ENCODE measurements at places on chromosomes 6 and 20.

DNA sequence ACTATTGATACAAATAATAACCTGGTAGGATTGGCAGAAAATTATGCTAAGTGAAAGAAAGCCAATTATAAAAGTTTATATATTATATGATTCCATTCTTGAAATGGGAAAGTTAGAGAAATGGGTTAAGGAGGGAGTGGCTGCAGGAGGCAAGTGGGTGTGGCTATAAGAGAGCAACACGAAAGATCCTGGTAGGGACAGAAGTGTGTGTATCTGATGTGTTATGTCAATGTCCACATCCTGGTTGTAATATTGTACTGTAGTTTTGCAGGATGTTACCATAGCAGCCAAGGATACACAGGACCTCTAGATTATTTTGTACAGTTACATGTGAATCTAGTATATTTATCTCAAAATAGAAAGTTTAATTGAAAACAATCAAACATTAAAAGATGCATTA, 46.8 kb downstream of the SNX5 start:
- DNase-seq = no peak

- no peak for DNase-seq
Measured at GRCh38 chr6:154715446-154715845, 17.8 kb upstream of the SCAF8 start.

GRCh38 chr6:17602888-17603287, 2.8 kb downstream of the FAM8A1 start:
- DNase-seq = no peak

GRCh38 chr6:4637691-4638433, 138.3 kb upstream of the CDYL start:
- no peak for DNase-seq

DNA sequence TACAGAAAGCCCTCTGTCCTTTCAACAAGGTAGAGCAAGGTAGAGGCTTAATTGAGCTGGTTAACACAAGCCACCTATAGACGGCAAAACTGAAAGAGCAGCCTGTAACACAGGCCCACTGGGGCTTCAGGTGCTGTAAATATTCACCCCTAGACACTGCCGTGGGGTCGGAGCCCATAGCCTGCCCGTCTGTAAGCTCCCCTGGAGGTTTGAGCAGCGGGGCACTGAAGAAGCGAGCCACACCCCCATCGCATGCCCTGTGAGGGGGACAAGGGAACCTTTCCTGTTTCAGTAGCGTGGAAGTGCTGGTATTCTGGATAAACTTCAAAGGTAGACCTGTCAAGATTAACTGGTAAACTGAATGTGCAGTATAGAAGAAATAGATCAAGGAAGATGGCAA, 160.4 kb downstream of the TPBG start:
- no peak for DNase-seq

DNA sequence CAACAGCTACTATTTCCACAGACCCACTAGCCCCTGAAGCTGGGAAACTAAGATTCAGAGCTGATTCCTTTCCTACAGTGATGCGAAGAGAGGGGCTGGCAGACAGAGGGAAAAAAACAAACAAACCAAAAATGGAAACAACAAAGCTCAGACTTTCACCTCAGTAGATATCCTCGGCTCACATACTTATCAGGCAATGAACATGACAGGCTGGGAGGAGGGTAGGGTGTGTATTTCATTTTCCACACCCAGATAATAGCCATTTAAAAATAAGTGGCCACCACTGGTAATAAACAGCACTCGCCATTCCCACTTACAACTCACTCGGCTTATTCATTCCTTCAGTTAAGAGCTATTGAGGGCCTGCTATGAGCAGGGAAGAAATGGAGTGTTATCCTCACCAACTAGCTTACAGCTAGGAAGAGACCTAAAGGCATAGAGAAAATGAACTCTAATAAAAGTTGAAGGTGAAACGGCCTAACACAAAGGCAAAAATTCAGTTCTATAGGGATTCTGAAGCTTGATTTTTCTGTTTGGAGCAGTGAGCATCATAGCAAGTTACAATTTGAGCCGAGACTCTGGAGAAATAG, 32.0 kb upstream of the SPTLC3 start:
- DNase-seq = no peak

DNA sequence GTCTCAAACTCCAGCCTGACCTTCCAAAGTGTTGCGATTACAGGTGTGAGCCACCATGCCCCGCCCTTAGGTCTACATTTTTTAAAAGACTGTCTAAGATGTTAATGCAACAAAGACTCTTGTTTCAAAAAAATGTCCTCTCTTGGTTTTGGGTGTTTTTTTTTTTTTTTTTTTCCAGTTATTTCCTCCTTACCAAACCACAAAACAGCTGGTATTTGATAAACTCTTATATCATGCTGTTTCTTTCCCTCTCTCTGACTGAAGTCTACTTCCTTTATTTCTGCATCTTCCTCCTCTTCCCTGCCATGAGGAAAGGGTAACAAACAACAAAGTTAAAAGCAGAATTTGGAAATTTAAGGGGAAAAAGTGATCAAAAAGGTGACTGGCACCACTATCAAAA, 21.2 kb downstream of the STK38 start:
- DNase-seq = no peak

- no peak for DNase-seq
Measured at GRCh38 chr20:40493071-40493470, 196.0 kb downstream of the MAFB start.

DNA sequence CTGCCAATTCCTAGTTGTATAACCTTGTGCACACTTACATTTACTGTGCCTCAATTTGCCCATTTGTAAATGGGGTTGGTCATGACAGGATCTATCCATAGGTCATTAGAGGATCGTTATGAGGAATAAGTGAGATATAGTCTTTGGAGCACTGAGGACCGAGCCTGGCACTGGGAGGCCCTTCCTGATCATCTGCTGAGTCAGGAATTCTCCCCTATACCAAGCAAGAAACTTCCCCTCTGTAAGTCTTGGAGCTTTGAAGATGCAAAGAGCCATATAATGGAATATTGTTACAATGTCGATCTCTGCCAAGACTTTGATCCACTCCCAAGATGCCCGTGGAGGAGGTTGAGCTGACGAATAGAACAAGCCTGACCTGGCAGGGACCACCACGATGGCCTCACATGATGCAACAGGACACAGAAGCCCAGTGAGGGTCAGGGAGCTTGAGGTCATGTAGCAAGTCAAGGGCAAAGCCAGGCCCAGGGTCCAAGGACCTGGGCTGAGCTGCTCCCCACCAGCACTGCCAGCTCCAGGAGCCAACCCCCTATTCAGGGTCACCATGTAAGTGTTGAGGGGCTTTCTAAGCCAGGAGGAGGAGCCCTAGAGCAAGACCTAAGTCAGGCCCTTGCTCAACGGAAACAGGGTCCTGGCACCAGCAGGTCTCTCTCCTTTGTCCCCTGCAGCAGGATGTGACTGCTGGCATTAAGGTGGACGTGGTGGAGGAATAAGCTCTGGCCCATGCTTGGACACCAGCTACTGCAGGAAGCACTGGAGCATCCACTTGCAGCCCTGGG, 16.7 kb downstream of the PDRG1 start:
- no peak for DNase-seq

- no peak for DNase-seq
Measured at GRCh38 chr6:43891072-43891870, 121.3 kb downstream of the VEGFA start.

- no peak for DNase-seq
Measured at GRCh38 chr6:150641398-150642139, 41.9 kb downstream of the PLEKHG1 start.

- no peak for DNase-seq
Measured at GRCh38 chr20:41054847-41055230, 26.2 kb downstream of the TOP1 start.

GRCh38 chr6:25875926-25876602, 2.0 kb upstream of the SLC17A3 start:
- no peak for DNase-seq

DNA sequence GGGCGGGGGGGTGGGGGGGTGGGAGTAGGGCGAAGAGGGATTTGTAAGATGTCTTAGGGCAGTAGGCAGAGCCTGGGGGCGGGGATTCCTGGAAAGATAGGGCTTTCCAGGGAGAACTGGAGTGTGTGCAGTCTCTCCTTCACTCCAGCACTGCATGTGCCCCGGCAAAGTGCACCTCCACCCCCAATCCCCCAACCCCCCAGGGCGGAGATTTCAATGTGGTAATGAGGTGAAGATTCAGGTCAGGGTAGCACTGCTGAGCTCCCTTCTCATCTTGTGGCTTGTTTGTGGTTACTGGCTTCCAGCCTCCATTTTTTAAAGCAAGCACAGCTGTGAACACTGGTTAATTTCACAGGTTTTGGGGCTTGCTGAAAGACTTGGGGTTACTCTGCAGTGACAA, 5.9 kb downstream of the TMEM239 start:
- DNase-seq = no peak

DNA sequence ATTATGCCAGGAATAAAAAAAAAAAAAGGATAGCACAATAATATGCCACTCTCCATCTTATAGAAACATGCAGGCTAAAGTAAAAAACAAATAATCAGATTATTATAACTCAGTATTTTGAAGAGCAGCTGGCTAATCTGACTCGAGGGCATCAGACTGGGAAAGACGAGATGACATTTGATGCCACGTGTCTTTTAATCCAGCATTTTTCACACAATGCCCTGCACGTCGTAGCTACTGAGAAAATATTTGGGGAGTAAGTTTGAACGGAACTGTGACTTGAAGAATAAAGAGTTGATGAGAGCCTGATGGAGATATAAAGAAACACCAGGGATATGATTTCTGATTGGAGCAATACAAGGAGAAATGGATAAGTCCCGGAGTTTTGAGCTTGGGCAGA, 237.7 kb downstream of the ARID1B start:
- DNase-seq = no peak

GRCh38 chr20:4370851-4371250, 350.9 kb upstream of the PRND start:
- DNase-seq = no peak

- DNase-seq = no peak
Measured at GRCh38 chr20:10428008-10428407, 6.0 kb downstream of the MKKS start.

GRCh38 chr6:125931733-125932450, 24.7 kb upstream of the HINT3 start:
- DNase-seq = no peak

DNA sequence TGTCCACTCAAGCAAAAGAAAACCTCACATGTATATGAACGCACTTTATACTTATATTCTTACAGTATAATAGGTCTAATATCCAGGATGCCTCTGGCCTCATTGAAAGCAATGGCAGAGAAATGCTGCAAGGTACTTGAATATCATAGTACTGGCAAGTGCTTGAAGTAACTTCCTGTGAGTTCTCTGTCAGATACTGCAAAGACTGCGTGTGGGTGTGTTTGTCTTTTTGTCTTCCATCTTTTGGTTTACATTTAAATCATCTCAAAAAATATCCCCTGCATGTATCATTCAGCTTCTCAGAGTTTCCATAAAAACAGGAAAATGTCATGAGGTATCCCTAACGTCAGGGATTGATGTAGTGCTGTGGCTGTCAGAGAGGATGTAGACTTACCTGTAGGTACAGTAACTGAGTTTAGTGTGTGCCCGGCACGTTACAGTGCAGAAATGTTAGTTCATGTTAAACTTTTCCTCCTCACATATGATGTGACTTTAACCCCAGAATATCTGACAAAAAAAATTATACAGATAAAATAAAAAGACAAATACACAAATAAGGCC, 184.3 kb downstream of the DST start:
- no peak for DNase-seq

DNA sequence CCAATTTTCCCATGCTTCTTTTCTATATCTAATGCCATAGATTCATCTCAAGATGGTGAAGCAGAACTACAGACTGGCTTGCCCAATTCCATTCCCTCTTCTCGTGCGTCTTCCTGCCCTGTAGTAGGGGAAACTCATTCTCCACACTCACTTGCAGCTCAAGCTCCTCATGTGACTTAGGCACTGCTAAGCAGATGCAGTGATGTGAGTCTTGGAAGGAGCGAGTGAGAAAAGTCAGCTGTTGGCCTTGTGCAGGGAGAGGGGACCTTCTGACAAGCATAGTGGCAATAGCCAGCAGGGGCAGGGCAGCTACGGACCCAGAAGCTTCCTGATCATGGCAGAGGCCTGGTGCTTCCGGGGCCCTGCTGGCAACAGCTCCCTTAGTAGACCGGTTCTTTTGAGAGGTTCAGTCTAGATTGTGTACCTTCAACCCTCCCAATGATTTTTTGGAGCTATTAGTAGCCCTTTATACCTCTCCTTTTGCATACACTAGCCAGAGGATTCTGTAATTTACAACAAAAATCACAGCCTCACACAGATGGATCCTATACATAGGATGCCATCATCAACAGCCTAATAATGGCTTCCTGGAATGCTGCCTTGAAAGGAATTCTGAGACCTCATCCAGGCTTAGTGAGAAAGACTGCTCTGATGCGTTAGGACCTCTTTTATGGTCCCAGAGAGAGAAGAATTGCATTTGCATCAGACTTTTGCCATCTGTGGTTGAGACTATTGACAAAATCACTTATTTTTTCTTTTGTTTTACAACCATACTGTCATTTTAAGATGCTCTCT, 121.5 kb upstream of the RIPOR2 start:
- no peak for DNase-seq

DNA sequence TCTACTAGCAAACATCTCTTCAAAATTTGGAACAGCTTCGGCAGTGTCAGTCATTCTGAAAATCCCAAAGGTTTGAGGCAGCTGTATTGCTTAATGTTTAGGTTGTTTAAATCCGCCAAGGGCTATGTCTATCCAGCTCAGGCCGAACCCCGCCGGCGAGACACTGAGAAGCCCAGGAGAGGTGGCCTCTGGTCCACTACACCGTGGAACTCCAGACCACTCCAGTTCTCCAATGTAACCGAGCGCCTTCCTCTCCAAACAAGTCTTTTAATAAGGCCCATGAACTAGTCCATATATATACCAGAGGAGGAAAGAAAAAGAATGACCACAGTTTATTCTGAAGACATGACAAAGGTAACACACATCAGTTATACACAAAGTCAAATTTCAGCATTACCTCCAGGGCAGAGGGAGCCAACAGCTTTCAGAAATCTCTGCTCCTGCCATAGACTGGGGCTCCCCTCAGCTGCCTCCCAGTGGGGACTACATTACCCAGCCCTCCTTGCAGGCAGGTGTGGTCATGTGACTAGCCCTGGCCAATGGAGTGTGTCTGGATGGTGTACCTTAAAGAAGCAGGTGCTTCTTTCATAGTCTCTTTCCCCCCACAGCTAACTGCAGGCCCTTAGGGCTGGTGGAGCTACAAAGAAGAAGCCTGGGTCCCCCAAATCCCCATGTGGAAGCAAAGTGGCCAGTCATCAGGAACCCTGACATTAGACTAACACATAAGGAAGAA, at the start of gene RAMACL:
Gene RAMACL, minus strand, starts transcription at position 255 of the 733 bp plus-strand sequence. Its CDS starts 201 bp downstream, at position 54.
- no peak for DNase-seq

- DNase-seq = no peak
Measured at GRCh38 chr6:47834196-47834595, 52.4 kb downstream of the OPN5 start.
